ENCODE measurements at places on chromosomes 2 and 18. TPM values are rescaled to one million over a fixed set of nuclear protein-coding genes. Genes with fewer than 3 reads are reported as not detected.
A peak's percentile ranks its signal among the peaks of the same experiment; 100 is the strongest.

DNA sequence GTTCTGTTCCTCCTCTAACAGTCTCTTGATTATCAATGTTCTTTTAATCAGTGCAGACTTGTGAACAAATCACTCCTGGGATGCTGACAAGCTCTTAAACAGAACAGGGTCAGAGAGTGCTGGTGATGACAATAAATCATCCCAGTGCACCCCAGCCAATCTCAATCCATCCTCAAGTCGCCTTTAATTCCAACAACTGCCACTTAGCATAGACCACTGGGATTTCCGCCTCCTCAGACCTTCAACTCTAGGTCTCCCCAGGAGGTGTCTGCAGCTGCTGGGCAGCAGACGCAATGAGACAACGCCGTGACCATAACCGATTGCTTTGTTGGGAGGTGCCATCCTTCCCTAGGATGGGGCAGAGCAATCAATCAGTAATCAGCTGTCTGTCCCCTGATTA lies 184.2 kb upstream of the ACAA2 start:
- DNase-seq: no peak

DNA sequence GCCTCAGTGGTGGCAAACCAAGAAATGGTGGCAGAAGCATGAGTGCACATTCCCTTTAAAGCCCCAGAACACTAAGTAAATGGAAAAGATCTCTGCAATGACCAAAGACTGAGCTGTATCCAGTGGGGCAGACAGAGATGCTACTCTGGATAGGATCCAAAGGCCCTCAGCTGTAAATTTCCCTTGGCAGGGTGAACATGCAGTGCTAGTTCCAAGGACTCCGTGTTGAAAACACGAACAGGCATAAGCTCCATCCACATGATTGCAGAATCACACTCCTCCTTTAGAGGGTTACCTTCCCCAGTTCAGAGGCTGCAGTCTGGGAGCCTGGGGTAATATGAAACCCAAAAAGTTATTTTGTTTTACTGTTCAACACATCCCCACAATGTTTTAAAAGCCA lies 98.6 kb upstream of the KLF7 start:
- no peak for DNase-seq

DNA sequence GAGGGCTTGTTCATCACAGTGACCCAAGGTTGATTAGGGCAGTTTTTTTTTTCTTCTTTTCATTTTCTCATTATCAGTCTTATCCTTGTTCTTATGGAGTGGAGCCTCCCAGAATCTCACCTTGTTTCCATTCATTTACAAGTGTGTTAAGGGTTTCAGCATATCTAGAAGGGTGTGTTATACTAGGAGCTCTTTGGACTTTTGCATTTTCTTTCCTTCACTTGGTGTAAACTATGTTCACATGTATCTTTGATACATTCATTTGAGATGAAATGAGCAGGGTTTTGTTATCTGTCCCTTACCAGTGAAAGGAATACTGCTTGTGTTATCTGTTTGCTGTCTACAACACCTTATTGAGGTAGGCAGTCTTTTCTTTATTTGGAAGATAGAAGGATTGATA lies 96.7 kb downstream of the WDR7 start:
- no peak for DNase-seq

DNA sequence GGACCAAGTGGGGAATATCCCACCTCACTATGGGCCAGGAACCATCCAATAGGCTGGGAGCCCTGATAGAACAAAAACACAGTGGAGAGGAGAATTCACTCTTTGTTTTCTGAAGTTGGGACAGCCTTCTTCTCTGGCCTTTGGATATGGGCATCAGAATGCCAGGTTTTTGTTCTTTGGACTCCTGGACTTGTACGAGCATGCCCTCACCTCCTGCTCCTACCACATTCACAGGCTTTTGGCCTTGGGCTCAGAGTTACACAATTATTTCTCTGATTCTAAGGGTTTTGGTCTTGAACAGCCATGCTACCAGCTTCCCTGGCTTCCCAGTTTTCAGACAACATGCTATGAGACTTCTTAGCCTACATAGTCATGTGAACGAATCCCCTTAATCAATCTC lies 732.9 kb upstream of the VRK2 start:
- DNase-seq: no peak

HOXD12 gene
- total RNA-seq: not detected

DNA sequence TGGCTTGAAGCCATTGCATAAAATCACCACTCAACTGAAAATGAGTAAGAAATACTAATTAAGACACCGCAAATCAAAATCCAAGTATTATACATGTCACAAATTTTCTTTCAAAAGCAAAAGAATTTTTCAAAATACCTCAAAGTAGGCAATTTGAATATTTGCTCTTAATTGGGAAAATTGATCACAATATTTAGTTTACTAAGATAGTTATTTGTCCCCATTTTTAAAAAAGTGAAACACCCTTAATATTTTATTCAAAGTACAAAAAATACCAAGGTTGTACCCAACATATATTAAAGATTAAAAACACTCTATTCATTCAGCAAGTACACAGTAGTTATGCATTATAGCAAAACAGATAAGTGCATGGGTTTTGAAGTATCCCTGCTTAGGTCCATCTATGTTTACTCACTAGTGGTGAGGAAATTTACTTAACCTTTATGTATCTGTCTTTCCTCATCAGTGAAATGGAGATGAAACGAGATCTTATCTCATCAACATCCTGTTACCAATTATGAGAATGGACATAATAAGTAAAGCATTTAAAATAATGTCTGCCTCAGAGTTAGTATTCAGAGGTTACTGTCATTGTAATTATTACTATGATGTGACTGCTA lies 35.1 kb downstream of the VPS54 start:
- no peak for DNase-seq

DNA sequence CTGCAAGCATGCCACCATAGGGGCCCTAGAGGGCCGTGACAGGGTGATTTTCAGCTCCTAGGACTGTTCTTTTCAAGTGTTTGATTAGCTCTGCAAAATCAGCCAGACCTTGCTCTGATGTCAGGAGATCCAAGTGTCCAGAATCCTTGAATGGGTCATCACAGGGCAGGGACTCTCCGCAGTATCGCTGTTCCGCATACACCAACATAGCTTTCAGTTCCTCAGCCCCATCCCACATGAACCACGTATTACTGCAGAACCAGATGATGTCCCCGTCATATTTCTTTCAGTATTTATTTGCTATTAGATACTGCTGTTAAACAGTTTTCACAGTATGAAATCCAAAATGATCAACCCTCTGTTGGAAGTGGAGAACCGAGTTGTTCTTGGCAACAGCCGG lies 46.6 kb upstream of the RFX8 start:
- DNase-seq: no peak

BCL11A gene
- total RNA-seq: 21.1 TPM

DNA sequence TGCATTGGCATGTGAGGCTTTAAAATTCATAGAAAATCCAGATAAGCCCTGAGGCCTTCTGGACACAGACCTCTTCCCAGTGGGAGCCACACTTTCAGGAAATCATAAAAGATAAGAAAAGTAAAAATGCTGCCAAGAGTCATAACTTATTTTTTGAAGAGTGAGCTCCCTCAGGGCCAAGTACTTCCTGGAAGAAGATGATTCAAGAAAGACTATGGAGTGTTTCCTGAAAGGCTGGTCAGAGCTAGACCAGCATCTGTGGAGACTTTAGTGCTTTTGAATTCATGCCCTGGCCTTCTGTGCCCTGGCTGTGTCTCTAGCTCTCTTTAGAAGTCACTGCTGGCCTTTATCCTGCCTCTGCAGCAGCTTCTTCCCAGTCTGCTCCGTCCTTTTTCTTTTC lies 6.4 kb upstream of the XDH start:
- DNase-seq: no peak

- DNase-seq: no peak
Measured at GRCh38 chr2:19866771-19867170, 35.0 kb downstream of the TTC32 start.

SPP2 gene
- total RNA-seq: not detected

DNA sequence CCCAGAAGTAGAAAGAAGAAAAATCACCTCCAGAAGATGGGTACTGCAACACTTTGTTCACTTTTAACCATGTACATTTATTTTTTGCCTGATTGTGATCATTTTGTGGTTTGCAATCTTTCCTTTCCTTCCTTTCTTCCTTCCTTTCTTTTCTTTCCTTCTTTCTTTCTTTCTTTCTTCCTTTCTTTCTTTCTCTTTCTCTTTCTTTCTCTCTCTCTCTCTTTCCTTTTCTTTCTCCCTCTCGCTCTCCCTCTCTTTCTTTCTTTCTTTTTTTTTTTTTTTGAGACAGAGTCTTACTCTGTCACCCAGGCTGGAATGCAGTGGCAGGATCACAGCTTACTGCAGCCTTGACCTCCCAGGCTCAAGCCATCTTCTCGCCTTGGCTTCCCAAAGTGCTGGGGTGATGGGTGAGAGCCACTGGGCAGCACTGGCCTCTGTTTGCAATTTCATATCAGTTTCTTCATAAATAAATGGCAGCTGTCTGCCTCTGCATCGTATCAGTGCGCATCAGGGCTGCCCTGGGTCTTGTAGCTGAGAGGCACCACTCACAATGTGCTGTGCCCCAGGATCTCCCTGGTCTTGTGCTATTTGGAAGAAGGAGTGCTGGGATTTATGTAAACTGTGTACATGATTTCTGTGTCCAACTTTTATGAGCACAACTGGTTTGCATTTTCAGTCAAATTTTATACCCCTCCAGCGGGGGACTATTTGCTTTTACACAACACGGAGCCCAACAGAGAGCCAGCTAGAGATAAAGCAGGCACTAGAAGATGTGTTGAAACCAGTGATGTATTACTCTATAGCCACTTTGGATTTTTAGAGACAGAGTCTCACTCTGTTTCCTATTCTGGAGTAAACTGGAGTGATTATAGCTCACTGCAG lies 6.9 kb upstream of the LIMS2 start:
- no peak for DNase-seq

- no peak for DNase-seq
Measured at GRCh38 chr2:135948642-135949355, 36.6 kb downstream of the DARS1 start.

DNA sequence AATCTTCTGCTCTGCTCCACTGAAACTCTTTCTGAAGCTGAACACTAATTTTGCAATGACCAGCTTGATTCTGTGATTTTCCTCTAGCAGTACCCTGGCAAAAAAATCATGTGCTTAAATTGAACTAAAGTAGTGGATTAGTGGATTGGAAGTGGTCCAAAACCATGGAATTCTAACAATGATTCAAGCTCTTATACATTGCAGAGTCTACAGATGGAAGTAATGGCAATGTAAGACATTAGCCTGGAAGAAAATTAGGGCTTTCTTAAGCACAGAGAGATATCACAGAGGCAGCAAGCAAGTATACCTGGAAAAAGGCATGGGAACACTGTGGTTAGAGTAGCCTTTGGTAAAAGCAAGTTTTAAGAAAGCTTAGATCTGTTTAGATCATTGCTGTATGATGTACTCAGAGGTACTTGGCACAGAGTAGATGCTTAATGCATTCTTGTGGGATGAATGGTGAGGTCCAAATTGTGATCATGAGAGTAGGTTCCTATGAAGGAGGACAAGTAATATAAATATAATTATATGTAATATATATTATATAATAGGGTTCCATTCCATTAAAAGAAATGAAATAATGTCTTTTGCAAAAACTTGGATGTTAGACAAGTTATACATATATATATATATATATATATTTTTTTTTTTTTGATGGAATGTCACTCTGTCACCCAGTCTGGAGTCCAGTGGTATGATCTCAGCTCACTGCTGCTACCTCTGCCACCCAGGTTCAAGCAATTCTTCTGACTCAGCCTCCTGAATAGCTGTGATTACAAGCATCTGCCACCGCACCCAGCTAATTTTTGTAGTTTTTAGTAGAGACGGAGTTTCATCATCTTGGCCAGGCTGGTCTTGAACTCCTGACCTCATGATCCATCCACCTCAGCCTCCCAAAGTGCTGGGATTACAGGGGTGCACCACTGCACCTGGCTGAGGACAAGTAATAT lies 172.2 kb upstream of the SCN7A start:
- DNase-seq: peak; percentile 15

GRCh38 chr2:241703032-241703604 lies 1.3 kb downstream of the ING5 start:
- peak; percentile 35 for DNase-seq

EVX2 gene
- not detected for total RNA-seq

- no peak for DNase-seq
Measured at GRCh38 chr2:223366566-223366965, 235.6 kb downstream of the SCG2 start.

DNA sequence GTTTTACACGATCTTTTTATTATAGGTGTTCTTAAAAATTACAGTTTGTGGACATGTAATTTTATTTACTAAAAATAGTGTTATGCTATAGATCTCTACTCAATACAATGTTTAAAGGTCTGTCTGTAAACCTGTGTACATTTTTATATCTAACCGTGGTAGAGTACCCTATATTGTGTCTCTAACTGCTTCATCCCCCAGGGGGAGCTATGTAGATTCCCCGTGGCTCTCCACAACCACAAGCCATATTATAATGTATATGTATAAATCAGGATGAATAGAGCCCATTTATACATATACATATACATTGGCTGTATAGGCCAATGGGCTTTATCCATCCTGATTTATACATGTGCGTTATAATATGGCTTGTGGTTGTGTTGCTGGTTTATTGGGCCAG lies 59.4 kb downstream of the ADAM23 start:
- no peak for DNase-seq

DNA sequence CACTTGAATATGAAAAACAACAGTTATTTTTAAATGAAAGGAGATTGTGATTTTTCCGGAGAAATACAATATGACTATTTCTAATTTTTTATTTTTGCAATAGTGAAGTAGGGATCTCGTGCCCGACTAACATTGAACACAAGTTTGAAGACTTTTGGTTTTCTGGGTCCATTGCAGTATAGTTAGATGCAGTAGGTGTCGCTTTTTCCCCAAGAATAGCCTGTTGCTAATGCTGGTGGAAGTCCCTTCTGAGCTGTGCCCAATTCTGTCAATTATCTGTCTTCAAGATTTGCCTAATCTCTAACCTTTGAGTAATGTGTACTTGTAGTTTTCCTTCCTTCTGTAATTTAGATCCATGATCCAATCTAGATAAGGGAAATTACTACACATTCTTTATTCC lies 36.5 kb downstream of the SEMA4F start:
- DNase-seq: peak; percentile 67

- DNase-seq: peak; percentile 67
Measured at GRCh38 chr2:222903234-222904220, 42.7 kb downstream of the ACSL3 start.

DNA sequence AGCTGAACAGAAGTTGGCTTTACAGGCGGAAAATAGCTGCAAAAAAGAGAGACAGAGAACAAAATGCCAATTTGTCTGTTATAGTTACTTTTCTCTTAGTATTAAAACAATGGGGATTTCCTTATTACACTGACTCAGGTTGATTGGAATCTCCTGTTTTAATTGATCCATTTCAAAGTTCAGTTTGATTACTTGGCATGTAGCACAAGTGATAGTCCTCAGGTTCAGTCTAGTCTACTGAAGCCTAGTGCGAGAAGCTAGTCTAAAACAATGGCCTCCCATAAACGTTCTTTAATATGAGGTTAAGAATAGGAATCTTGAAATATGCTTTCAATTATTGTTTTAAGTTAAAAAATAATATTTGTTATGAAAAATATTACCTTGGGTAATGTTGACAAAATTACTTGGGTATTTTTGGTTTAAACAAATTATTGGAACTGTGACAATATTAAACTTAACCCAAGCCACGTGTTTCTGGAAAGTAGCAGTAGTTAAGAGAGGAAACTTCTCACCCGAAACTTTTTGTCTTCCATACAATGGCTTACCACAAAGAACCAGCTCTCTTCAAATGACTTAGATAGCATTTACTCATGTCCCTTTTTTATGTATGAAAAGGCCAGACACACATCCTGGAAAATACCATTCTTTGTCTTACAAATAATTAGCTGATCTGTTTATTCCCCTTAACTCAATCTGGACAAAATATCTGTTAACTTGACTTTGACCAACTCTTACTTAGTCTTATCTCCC lies 1326.2 kb upstream of the TMEFF2 start:
- DNase-seq: no peak

HNRNPLL gene
- total RNA-seq: 88.8 TPM

- DNase-seq: peak; percentile 59
Measured at GRCh38 chr18:44725300-44726058, 44.8 kb downstream of the SETBP1 start.
